ENCODE measurements at places on chromosomes 3 and 15. TPM values are rescaled to one million over a fixed set of nuclear protein-coding genes. Genes with fewer than 3 reads are reported as not detected.

MITF gene
- polyA plus RNA-seq, result 42.2 TPM

DNA sequence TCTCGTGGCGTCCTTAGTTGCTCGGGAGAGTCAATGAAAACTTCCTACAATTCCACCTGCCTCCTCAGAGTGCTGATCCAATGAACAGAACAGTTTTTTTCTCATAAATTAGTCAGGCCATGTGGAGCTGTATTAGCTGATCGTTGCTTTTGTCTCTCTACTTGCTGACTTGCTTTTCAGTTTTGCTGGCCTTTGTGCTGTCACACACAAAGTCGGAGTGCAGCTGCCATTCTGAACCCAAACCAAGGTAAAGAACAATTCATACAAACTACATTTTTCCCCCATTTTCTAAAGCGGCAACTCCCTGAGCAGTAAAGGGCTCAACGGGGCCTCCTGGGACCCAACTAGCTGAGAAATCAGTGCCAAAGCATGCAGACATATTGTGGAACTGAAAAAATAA is 43.1 kb downstream of the MEIS2 start:
- DNase-seq, result no peak

GRCh38 chr15:36428102-36428845 is 151.2 kb upstream of the CDIN1 start:
- no peak for DNase-seq

CHRNB4 gene
- polyA plus RNA-seq, result 2.9 TPM

DNA sequence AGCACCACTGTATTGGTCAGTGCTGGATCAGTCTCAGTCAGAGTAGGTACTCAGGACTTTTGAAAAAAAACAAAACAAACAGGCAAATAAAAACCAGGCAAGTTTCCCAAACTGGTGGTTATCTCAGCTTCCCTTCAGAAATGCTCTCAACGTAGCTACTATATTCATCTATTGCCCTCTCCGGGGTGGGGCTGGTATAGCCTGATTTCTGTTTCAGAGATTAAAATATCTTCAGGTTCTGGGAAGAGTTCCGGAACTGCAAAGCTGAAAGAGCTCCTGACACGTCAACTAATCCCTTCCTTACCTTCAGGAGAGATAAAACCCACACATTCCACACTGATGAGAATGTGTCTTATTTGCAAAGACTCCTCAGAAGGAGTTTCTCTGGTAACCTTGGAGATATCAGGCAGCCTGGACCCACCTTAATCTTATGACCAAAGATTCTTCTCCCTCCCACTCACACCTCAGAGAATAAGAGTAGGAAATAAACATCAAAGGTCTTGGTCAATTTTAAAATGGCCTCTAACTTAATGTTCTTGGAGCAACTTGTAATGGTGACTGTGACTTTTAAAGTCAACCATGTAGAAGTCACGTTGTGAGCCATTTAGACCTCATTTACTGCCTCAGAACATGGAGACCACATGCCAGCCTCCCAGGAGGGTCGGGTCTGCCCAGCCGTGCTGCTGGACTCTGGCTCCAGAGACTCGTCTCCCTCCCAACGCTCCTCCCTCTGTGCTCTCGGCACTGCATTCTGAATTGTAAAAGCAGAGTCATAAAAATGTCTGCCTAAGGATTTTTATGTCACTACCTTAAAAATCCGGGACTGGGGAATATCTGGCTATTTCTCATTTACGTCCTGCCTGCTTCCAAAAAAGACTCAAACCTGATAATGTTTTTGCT is 53.8 kb downstream of the CDCP1 start:
- DNase-seq, result no peak

FOXB1 gene
- polyA plus RNA-seq, result not detected

DNA sequence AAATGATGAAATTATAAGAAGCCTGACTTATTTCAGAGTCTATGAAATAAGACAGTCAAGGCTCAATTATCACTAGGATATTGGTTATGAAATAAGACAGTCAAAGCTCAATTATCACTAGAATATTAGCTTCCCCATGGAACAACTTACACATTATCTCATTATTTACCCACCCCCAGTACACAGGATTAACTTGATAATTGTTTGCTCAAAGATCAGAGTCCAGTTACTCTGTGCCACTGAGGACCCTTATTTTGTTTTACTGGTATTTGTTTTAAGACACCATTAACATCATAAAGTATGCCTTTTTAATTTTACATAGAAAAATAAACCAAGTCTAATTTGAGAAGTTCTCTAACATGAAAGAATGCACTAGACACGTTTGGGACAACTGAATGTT is 225.4 kb downstream of the SI start:
- DNase-seq, result no peak

- DNase-seq, result no peak
Measured at GRCh38 chr3:151620071-151620470, 113.7 kb upstream of the AADACL2 start.

AP3B2 gene
- 5.1 TPM for polyA plus RNA-seq

- DNase-seq, result no peak
Measured at GRCh38 chr3:62139957-62140356, 233.4 kb downstream of the FEZF2 start.

MED12L gene
- 2.5 TPM for polyA plus RNA-seq

DNA sequence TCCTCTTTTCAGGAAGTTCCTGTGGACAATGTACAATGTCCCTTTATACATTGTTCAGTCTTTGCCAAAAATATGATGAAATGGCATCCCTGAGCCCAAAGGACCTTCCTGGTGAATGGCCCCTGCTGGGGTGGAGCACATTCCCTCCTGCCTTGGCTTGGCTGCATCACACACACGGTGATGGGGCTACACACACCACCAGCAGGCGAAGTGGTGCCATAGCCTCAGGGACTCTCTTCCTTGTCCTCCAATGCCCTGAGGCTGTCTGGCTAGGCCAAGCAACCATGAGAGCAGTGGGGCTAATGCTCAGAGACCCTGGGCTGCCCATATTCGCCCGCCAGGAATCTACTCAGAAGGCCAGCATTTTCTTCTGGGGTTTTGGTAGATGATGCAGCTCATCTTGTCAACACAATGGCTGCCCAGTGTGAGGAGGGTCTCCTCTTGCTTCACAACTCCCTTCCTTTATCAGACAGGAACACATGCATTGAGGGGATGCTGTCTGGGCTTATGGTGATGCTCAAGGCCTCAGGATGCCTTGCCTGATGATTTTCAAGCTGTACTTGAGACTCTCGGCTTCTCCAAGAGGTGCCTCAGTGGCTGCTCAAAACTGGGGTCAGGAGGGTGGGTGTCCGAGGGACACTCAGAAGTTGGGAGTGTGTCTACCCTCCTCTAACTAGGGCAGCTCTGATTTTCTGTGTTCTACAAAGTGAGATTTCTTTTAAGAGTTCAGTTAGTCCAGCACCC is 40.9 kb upstream of the EPHB1 start:
- no peak for DNase-seq

NANOGP8 gene
- polyA plus RNA-seq, result 0.29 TPM

DNA sequence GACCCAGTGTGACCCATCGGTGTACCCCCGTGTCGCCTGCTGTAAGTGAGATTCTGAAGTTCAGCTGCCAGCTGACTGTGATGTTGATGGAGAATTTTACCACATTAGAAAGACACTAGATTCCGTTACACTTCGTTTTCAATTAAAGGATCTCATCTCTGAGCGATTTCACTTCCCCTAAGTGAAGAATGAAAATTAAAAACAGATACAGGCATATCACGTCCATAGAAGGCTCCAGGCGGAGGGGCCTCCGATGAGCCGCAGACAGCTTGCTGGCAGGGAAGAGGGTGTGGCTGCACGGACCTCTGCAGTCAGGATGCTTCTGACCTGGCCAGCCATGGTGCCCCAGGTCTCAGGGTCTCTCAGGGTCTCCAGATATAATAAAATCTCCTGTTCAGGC is 6.6 kb upstream of the CPN2 start:
- no peak for DNase-seq

DNA sequence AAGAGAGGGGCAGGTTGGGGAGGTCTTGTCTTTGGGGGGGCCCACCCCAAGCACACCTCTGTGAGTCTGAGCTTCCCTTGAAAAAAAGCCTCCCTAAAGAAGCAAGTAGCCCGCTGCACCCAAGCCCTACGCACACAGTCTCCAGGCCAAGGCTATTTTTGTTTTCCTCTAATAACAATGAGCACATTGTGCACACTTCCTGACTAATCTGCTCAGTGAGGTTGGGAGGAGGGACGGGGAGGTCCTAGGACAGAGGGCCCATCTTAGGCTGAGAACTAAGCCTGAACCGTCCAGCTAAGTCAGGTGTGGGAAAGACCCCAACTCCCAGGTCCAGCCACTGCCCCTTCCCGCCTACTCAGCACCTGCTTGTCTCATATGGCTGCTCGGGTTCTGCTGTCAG is 87.2 kb downstream of the HMG20A start:
- no peak for DNase-seq

DNA sequence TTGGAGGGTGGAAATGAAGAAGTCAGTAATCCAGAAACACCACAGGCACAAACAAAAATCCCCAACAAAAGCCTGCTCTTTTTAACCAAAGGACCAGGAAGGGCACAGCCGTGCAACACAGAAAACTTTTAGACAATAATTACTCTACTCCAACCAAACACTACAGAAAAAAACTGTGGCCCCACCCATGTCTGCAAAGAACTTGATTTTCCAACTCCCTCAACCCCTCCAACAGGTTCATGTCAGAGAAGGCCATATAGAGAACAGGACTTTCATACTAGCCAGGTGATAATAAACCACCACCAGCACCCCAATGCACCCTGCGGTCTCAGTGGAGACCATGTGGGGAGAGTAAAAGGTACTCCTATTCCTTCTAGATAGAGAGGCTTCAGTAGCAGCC is 16.8 kb downstream of the PHC3 start:
- DNase-seq, result no peak

GRCh38 chr3:101170062-101170771 is 150.2 kb downstream of the IMPG2 start:
- no peak for DNase-seq

DNA sequence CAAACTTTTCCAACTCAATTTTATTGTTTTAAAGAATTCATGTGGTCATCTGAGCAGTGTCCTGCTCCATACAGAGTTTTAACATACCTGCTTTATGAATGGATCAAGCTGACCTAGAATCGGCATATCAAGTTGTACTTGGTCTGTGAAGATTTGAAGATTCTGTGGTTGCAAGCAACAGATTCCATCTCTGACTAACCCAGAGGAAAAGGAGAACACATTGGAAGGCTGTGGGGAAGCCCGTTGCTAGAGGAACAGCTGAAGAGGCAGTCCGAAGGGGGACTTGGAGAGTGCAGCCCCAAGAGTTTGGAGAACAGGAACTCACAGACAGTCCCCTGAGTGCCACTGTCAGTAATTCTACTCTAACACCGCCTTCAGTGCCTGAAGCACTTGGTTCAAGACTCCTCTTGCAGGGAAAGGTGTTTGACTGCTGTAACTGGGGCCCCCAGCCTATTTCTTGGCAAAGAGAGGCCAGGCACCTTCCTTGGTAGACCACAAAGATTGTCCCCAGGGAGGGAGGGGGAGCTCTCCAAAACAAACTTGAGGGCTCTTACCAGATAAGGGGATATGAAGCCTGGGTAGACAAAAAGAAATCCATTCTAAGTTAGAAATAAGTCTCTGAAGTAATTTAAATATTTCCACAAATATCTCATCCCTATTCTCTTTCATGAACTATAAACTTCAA is 88.8 kb downstream of the LARS2 start:
- DNase-seq, result no peak

SMARCC1 gene
- polyA plus RNA-seq, result 130 TPM

- no peak for DNase-seq
Measured at GRCh38 chr3:10941972-10942371, 50.6 kb upstream of the SLC6A1 start.

SNTN gene
- polyA plus RNA-seq, result not detected

DNA sequence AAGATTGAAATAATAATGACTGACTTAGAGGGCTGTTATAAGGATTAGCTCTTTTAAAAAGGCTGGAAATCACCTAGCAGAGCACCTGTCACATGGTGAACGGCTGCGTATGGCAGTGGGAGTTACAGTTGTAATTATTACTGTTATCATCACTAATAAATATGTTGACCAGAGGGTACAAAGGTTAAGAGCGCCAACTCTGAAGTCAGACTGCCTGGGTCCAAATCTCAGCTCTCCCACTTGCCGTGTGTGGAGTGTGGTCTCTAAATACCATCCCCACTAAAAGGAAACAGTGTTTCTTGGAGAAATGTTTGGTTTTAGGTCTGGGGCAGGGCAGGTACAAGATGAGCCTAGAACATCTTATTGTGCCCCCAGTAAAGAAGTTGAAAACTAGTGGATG is 6.0 kb upstream of the RAD18 start:
- no peak for DNase-seq

DNA sequence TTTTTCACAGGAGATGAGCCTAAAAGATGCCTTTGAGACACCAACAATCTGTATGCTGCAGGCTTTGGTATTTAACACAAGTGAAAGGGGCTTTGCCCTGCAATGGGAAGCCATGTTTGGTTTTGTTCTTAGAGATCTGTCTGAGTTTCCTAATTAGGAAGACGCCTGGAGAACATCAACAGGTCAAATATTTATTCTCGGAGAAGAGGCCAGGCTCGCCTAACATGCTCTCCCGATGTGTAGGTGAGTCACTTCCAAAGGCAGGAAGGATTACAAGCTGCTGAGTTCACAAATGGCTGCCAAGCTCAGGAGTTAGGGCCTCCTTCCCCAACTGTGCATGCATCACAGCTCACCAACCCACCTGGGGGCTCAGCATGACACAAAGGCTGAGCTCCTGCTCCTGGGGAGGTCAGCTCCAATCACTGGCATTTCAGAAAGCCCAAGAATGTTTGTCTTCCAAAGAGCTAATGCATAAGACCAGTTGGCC is 119.5 kb upstream of the PRICKLE2 start:
- DNase-seq, result no peak

Data from right renal pelvis (tissue), 4 donors.